EL (cell line): ENCODE measurements at places on chromosomes 13 and 19.

GRCh38 chr19:33520844-33521479, 629 bp downstream of the PEPD start:
- DNase-seq, result peak; percentile 6

DNA sequence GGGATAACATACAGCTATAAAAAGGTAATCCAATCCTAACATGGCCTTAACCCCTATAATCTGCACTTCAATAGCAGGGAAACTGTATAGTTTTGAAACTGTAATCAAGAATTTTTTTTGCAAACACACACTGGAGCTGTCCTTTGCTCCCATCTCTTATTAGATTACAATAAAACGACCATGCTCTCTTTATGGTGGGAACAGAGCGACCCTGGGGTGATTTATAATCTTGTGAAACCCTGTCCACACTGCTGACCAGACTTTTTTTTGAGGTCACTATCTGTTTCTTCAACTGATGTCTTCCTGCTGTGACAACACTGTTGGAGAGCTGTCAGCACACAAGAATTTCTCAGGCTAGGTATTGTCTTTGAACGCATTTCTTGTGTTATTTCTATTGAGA, 35.3 kb downstream of the DACH1 start:
- no peak for DNase-seq

- no peak for DNase-seq
Measured at GRCh38 chr19:31562966-31563612, 213.9 kb upstream of the TSHZ3 start.

DNA sequence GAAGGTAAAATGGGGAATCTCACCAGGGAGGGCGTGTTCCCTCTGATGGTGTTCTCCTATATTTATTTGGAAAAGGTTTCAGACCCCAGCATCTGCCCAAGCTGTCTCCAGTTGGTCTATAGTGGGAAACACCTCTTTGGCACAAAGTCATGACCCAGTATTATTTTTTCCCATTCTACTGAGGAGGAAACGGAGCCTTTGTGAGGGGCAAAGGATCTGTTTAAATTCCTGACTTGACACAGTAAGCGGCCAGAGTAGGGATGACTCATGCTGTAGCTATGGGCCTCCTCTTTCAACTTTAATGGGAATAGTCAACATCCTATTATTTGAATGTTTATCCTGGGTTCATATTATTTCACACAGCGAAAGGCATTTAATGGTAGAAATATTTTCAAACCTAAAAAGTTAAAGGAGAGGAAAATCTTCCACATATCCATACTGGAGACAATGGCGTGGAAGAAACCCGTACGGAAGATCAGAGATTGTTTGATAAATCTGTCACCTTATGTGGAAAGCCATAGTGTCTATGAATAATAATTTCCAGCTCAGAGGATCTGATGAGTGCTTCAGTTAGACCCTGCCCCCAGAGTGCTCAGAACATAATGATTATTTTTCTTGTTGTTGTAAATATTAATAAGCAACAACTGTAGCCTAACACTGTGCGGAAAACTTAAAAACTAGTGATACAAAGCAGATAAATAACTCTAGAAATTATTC, 126.0 kb downstream of the FOXO1 start:
- peak; percentile 90 for DNase-seq

DNA sequence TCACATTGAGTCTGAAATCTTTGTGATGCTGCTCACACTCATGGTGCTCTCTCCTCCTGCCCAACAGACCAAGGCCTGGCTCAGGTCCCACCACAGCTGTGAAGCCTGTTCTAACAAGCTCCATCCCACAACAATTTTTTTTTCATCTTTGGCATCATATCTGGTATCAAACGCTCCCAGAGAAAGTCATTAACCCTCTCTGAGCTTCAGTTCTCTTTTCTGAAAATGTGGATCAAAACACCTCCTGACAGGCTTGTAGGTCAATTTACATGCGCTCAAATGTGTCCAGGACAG, 224.4 kb downstream of the LACC1 start:
- DNase-seq, result no peak

GRCh38 chr13:101155920-101156319, 260.4 kb downstream of the NALCN start:
- no peak for DNase-seq
